ENCODE measurements at places on chromosomes 6 and 20.
A peak's percentile ranks its signal among the peaks of the same experiment; 100 is the strongest.

DNA sequence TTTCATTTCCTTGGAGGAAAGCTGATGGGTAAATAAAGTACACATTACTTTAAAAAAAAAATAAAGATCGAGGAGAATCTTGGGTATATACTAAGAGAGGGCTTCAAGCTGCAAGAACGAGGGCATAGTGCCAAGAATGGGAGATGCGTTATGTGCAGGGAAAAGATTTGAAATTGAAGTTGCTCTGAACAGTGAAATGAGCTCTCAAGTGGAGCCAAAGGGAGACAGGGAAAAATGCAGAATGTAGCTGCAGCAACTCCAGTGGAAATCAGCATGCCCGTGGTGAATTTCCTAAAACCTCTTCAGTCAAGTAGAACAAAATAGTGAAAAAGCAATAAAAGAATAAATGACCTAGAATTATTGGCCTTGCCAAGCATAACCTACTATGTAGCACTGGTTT is 11.4 kb upstream of the COL9A1 start:
- no peak for DNase-seq

DNA sequence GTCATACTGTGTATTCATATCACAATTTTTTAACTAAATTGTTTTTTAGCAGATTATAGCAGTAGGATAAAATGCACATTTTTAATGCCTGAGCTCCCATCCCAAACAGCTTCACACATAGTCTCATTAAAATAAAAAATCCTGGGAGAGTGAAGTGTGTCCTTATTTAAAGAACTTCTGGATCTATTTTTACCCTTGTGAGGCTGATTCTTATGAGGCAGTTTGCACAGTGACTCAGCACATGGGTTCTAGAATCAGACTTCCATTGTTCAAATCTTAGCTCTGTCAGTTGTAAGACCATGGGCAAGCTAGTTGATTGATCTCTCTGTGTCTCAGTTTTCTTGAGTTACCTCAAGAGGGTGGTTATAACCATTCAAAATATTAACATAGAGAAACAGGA is 72.3 kb downstream of the MACROD2 start:
- no peak for DNase-seq

DNA sequence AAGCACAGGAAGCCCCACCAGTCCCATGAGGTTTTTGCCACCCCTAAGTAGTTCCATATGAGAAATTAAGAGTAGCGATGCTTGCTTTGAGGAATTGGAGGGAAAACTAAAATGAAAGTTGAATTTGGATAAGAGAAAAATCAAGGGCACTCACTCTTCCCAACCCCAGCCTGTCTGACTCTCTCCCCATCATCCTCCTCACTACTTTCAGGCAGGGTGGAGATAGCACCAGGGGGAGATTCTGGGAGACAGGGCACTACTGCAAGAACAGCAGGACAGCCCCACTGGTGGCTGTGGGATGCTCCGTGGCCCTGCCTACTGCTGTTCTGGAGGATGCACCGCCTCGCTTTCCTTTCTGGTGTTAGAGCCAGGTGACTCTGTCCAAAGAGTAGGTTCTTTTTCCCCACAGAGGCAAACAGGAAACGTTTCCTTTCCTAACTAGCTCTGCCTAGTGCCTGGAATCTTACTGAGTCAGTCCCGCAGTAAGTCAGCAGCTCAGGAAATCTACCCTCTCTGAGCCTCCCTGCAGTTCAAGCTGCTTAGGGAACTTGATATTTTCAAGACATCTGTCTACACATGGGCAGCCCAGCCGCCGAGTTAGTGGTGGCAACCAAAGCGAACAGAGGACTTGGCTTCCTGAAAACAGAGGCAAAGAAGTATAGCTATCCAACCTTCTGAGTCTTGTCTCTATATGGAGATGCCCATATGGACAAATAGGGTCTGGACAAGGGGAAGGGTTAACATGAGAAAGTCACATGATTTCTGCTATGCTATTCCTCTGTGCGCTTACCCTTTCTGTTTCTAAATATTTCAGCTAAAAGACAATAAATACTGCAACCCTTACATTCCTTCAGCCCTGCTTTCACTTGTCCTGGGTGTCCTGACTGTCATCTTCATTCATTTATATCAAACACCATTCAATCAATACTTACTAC is 11.4 kb downstream of the HLA-E start:
- no peak for DNase-seq

DNA sequence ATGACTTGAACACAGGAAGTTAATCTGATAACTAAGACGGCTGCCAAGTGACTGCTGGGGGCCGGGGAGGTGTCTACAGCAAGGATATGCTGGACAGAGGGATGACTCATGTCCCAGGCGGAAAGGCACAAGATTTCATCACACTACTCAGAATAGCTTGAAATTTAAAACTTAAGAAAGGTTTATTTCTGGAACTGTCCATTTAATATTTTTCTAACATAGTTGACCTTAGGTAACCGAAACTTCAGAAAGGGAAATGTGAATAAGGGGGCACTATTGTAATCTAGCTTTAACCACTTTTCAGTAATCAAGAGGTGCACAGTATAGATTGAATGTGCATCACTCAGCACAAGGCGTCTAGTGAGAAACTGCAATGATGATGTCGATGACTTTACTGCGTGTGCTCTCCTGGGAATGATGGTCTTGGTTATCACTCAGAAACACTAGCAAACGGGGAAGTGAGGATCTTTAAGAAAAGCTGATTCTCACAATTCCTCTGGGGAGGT is 171.5 kb downstream of the QKI start:
- peak; percentile 78 for DNase-seq

DNA sequence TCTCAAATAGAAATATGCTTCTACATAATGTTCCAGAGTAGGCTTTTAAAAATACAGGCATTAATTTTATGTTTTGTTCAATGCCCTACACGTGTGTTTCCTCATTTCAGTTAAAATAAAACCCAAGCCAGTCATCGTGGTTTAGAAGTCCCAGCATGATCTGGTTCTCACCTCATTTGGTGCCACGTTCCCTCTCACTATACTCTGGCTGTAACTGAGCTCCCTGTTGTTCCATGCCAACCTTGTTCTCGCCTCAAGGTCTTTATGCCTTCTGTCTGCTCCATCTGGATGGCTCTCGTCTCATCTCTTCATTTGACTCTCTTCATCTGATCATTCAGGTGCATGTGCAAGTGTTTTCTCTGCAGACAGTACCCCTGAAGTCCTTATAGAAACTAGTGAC is 32.6 kb downstream of the HDGFL1 start:
- no peak for DNase-seq
